ENCODE measurements at places on chromosomes 11 and 22.

- no peak for DNase-seq
These were observed 659.4 kb downstream of the METTL15 start for GRCh38 chr11:28767574-28767973.

GRCh38 chr11:70545610-70545912 lies 147.2 kb downstream of the CTTN start:
- DNase-seq, result no peak

DNA sequence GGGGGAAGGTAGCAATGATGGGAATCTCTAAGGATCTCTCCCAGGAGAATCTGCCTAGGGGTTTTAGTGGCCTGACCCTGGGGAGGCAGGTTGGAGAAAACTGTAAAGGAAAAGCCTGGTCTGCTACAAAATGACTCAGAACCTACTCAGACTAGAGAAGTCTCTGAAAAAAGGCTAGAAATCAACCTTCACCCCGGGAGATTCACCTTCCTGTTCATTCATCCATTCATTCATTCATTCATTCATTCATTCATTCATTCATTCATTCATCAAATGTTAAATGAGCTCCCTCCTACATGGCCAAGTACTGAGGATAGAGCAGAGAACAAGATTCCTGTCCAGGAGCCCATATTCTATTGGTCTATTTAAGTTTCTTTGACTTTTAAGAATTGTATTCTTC lies 8.9 kb upstream of the ANKK1 start:
- no peak for DNase-seq

DNA sequence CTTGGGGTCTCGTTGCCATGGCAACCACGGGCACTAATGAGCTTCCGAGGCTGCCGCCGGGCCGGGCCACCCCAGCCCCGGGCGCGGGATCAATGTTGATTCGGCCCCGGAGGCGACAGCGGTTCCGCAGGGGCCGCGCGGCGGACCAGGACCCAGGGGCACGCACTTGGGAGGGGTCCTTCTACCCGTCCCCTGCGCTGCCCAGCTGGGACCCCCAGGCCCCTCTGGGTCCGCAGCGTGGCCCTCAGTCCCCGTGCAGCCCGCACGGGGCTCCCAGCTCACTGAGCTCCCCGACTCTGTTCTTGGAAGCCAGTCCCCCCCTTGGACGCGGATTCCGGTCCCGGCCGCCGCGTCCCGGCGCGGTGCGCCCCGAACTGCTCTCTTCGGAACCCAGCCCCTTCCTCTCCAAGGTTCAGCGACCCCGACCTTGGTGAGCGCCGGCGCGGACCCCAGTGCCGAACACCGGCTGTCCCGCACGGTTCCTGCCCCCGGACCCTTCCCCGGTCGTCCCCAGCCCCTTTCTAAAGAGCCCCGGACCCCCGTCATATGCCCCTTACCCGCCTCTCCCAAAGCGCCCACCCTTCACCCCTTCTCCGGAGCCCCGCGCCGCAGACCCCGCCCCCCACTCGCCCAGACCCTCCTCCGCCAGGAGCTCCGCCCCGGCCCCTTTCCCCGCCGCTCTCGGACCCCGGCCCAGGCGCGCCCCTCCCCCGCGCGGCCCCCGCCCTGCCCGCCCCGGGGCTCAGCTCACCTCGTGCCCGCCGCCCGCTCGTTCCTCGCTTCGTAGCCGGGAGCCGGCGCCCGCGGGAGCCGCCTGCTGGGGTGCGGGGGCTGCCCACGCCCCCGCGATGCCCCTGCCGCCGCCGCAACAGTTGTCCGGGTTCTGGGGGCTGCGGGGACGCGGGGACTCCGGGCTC lies 18.3 kb upstream of the SHISAL1 start:
- no peak for DNase-seq

DNA sequence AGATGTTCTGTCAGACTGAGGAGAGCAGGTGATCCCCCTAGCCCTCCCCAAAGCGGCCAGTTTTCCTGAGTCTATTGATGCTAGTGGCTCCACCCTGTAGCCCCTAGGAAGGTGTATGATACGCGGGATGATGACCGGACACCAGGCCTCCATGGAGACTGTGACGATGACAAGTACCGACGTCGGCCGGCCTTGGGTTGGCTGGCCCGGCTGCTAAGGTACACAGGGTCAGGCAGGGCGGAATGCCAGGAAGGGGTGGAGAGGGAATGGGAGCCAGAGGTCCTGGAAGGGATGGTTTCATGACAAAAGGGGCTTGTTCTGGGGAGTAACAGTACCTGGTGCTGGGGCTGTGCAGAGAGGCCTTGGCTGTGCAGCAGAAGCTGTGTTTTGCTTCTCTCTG lies 3.2 kb downstream of the ZFPL1 start:
- no peak for DNase-seq

- no peak for DNase-seq
These were observed 33.1 kb downstream of the EIF3F start for GRCh38 chr11:8020244-8020597.

GRCh38 chr11:133238027-133238426 lies 294.3 kb downstream of the OPCML start:
- DNase-seq, result no peak

GRCh38 chr22:49528420-49528720 lies 299.3 kb downstream of the BRD1 start:
- no peak for DNase-seq

DNA sequence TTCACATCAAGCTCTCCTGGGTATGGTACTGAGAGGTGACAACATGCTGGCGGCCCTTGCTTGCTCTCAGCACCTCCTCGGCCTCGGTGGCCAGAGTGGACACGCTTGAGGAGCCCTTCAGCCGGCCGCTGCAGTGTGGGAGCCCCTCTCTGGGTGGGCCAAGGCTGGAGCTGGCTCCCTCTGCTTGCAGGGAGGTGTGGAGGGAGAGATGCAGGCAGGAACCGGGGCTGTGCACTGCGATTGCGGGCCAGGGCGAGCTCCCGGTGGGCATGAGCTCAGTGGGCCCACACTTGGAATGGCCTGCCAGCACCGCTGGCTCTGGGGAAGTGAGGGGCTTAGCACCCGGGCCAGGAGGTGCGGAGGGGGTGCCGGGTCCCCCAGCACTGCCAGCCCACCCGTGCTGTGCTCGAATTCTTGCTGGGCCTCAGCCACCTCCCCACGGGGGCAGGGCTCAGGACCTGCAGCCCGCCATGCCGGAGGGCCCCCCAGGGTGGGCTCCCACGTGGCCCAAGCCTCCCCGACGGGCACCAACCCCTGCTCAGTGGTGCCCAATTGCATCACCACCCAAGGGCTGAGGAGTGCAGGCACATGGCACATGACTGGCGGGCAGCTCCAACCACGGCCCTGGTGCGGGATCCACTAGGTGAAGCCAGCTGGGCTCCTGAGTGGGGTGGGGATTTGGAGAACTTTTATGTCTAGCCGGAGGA lies 106.2 kb downstream of the RAB38 start:
- no peak for DNase-seq

- no peak for DNase-seq
These were observed 56.4 kb downstream of the PARVA start for GRCh38 chr11:12433571-12434324.

DNA sequence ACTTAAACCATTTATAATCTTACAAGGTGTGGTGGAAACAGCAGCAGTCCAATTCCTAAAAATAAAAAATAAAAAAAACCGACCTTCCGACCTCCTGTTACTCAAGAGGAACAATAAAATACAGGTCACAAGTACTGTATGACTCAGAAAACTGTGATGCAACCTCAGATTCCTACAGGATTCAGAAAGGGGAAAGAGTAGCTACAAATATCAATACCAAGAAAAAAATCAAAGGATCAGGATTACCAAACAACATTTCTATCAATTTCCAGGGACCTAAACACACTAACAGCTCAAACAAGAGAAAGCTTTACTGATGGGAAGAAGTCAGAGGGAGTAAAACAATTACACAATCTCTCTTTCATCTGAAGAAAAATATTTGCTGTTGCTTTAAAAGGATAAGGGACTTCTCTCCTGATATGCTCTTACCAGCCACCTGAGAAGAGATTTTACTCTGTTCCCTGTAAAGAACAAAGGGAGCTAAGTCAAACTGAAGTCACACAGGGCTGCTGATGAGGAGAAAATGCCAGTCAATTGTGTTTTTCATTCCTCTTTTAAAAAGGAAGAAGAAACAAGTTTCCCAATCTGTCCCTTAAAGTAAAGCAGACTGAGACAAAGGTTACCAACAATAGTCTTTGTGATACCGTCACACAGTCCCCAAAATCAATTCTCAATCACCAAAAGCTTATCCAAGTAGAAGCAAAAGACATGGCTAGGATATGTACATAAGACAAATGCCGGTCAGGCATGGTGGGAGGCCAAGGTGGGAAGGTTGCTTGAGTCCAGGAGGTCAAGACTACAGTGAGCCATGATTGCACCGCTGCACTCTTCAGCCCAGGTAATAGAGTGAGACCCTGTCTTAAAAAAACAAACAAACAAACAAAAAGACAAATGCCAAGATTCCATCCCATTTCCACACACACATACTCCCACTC lies 39.3 kb downstream of the AMBRA1 start:
- no peak for DNase-seq

DNA sequence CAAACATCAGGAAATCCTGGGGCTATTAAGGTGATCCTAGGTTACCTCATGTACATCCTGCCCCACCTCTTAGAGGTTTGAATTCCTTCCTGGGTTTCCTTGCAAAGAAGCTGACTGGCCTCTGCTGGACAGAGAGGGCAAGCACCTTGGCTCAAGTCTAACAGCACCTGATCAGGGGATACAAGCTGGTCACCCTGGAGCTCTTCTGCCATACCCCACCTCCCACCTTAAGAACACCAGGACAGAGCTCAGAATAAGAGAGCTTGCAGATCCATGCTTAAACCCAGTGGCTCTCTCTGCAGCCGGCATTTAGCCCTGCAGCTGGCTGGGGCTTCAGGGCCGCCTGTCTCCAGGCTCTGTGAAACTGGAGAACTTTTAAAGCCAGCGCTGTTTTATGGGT lies 386.6 kb upstream of the NARS2 start:
- no peak for DNase-seq

- DNase-seq, result peak; percentile 10
These were observed 12.3 kb downstream of the LARGE2 start for GRCh38 chr11:45934580-45935318.

DNA sequence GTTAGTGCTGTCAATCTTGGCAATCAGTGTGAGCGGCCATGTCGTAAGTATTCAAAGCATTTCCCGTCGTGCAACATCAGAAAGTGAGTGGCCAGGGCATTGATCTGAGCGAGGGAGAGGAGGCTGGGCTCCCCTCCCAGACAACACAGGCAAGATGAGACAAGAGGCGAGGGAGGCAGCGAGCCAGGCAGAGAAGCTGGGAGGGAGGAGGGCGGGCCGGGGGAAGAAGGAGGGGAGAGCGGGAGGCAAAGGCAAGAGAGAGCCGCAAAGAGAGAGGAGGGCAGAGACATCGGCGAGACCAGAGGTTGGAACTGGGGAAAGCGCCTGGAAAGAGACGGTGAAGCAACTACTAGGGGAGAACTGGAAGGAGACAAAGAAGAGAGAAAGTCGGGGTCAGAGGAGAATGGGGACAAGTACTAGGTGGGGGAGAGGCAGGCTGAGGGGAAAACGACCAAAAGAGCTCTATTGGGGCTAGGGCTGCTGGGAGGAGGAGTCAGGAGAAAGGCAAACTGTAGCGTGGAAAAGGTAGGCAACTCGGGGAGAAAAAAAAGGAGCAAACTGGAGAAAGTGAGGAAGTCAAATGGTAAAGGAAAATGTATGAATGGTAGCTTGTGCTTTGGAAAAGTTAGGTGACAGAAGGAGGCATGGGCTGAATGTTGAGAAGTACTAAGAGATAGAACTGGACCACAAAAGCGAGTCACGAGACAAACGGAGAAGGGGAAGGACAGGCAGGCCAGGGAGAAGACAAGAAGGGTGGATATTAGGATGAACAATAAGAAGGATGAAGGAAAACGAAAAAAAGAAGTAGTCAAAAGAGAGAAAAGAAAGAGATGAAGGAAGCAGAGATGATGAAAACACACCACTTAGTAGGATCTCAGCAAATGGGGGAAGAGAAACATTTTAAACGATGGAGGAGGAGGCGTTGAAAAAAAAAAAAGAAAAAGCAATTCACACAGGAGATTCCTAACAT lies 130.5 kb upstream of the C11orf58 start:
- DNase-seq, result no peak

- no peak for DNase-seq
These were observed 5.9 kb upstream of the IFITM3 start for GRCh38 chr11:326592-326841.

GRCh38 chr22:21446827-21447690 lies 20.1 kb upstream of the TMEM191C start:
- DNase-seq, result no peak

DNA sequence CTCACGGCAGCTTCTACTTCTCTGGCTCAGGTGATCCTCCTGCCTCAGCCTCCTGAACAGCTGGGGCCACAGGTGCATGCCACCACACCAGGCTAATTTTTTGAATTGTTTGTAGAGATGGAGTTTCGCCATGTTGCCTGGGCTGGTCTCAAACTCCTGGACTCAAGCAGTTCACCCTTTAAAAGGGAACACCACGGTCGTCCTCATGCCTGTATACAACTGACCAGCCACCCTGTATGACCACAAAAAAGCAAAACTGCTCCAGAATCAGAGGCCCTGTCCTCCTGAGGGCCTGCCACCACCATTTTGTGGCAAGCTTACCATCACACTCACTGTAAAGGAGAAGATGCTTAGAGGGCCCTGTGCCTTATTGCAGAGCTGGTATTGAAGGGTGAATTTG lies 2.2 kb downstream of the GLB1L3 start:
- DNase-seq, result no peak

DNA sequence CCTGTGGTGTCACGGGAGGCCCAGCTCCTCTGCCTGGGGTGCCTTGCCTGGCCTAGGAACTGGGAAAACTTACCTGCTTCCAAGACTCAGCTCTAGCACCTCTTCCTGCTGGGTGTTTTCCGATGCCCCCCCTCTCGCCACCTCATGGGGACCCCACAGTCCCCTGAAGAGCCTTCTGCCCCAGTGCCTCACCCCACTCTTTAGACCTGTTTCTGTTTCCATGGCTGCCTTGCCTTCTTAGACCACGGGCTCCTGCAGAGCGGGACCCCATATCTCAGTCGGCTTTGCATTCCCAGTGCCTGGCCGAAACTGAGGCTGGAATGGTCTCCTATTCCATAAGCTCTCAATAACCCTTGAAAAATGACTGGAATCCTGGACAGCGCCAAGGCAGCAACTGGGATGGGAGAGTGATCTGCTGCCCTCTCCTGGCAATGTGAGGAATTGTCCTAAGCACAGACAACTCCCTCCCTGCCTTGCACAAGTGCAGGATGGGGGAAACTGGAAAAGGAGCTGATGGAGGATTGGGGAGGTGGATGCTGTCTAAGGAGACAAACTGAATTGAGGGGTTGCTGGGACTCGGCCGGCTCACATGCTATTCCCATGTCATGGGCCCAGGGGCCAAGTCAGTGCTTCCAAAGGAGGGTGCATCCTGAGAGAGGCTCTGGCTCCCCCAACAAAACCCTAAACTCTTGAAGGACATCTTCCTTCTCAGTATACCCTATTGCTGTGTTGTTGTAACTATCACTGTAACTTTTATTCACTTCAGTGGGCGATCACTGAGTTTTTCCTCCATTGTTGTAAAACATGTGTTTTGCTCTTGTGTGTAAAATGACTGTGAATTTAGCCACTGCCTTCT lies 26.6 kb upstream of the IL17RA start:
- peak; percentile 29 for DNase-seq

DNA sequence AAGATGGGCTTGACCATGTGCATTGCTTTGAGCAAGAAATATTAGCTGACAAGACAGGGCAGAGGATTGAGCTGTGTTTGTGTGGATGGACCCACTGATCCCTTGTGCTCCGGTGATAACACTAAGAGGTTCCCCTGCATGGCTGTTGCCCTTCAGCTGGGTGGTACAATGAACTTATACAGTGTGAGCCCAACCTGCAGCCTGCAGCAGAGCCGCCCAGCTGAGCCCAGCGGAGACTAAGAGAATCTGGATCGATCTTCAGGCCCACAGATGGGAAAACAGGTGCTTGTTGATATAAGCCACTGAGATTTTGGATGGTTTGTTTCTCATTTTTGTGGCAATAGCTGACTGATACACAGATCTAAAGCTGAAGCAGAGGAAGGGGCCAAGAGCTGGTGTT lies 177.4 kb upstream of the SYT13 start:
- no peak for DNase-seq

Data from CD4-positive, alpha-beta T cell treated with Interleukin-15 for 1 hour (primary cell).